ENCODE measurements at places on chromosomes 5 and 9. TPM values are rescaled to one million over a fixed set of nuclear protein-coding genes. Genes with fewer than 3 reads are reported as not detected.

GRCh38 chr5:146647656-146648199 lies 131.7 kb upstream of the GPR151 start:
- no peak overlapping the region for H3K4me3 ChIP-seq
- no peaks in the 10 kb centered on the region for H3K36me3 ChIP-seq
- no peaks in the 10 kb centered on the region for H3K27me3 ChIP-seq
- no peak overlapping the region for H3K27ac ChIP-seq
- DNase-seq = no peak

DNA sequence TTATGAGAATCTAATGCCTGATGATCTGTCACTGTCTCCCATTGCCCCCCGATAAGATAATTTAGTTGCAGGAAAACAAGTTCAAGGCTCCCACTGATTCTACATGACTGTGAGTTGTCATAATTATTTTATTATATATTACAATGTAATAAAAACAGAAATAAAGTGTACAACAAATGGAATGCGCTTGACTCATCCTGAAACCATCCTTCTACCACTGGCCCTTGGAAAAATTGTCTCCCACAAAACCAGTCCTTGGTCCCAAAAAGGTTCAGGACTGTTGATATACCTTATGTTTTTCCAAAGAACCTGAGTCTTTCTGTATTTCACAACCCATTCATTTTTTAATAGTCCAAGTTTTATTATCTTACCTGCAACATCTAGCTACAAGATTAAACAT lies 403.5 kb downstream of the TAF11L14 start:
- DNase-seq = no peak
- no peaks in the 10 kb centered on the region for H3K4me1 ChIP-seq
- no peak overlapping the region for H3K4me3 ChIP-seq
- no peak overlapping the region for H3K27ac ChIP-seq

DNA sequence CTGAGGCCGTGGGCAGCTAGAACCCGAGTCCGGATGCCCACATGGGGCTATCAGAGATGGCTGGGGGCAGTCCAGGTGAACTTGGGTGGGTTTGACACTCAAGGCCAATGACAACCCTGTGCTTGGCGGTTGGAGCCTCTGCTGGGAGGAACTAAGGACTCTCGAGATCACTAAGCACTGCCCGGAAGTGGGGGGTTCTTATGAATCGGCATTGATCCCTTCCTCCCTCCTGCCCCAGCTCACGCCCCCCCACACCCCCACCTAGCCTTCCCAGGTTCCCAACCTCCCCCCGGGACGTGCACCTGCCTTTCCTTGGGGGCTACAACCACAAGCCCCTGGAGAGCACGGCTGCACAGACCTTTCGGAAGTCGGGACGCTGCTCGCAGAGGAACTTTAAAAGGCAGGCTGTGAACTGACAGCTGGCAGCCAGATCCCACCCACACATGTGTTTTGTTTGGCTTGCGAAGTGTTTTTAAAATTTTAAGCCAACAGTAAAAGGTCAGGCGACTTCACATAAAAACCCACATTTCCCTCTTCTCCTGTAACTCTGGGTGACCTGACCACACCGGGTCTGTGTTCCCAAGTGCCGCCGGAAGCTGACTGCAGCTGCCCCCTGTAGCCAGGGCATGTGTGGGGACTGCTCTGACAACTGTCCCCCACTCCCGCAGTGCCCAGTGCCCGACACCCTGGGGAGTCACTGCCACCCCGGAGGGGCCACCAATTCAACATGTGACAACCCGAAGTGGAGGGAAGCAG lies 5.1 kb upstream of the RALGDS start:
- H3K27ac ChIP-seq = peak overlapping the region; percentile 74
- peak; percentile 70 for DNase-seq
- peak overlapping the region; percentile 17 for H3K4me3 ChIP-seq
- H3K4me1 ChIP-seq = peaks cover 18% of the 10 kb centered on the region
- H3K36me3 ChIP-seq = no peaks in the 10 kb centered on the region
- no peaks in the 10 kb centered on the region for H3K27me3 ChIP-seq

DNA sequence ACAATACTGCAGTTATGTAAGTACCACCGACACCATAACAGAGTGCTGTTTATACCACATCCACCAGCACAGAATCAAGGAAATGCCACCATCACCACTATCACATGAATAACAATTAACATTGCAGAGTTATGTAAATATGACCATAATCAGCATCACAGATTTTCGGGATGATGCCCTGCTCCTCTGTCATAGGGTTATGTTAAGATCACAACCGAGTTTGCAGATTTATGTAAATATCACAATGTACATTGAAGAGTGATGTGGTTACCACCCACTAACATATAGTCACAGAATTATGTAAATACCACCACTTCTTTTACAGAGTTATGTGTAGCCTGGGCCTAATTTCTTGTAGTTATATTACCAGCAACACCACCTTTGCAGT lies 61.8 kb downstream of the SHC3 start:
- no peaks in the 10 kb centered on the region for H3K4me1 ChIP-seq
- no peaks in the 10 kb centered on the region for H3K27me3 ChIP-seq
- no peak overlapping the region for H3K27ac ChIP-seq

DNA sequence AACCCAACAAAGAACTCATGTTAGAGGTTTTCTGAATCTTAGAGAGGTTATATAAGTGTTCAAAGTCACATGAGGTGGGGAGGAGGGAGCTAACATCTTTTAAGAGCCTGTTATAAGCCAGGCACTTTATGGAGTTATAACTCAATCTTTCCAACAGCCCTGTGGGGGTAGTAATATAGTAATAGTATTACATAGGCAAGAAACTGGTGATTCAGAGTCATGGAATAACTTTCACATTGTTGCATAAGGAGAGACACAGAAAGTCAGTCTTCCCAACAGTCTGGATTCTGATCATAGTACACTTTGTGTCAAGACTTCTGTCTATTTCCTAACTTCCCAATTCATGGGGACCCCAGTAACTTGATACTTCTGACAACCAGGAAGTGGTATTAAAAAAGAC lies 89.2 kb downstream of the ACER2 start:
- no peak overlapping the region for H3K27ac ChIP-seq
- peaks cover 2% of the 10 kb centered on the region for H3K4me1 ChIP-seq
- no peak overlapping the region for H3K4me3 ChIP-seq
- no peaks in the 10 kb centered on the region for H3K27me3 ChIP-seq

- H3K27me3 ChIP-seq = no peaks in the 10 kb centered on the region
- H3K36me3 ChIP-seq = no peaks in the 10 kb centered on the region
- no peak overlapping the region for H3K27ac ChIP-seq
- H3K4me3 ChIP-seq = no peak overlapping the region
Observed at GRCh38 chr5:41871852-41872251, 1.6 kb upstream of the OXCT1 start.

- H3K27me3 ChIP-seq = no peaks in the 10 kb centered on the region
- H3K4me3 ChIP-seq = no peak overlapping the region
- no peaks in the 10 kb centered on the region for H3K4me1 ChIP-seq
- no peaks in the 10 kb centered on the region for H3K36me3 ChIP-seq
- no peak for DNase-seq
- H3K27ac ChIP-seq = no peak overlapping the region
Observed at GRCh38 chr5:100861148-100861547, 41.9 kb downstream of the ST8SIA4 start.

DNA sequence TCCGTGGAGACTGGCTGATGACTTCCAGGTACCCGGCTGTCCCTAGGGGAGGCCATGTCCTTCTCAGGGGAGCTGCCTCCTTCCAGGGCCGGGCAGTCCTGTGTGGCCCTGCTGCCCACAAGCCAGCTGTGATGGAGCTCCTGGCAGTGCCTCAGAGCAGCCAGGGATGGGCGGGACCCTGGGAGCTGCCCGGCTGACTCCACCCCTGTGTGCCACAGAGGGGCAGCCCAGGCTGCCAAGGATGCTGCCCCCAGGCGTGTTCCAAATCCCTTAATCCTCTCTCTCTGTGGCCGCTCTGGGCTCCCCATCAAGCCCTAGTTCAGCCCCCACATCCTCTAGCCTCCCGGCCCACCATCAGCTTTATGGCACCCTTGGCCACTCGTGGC lies 7.0 kb upstream of the SCGB3A1 start:
- H3K4me3 ChIP-seq = no peak overlapping the region
- H3K27me3 ChIP-seq = no peaks in the 10 kb centered on the region
- no peak overlapping the region for H3K27ac ChIP-seq
- peaks cover 2% of the 10 kb centered on the region for H3K4me1 ChIP-seq
- DNase-seq = peak; percentile 15

DNA sequence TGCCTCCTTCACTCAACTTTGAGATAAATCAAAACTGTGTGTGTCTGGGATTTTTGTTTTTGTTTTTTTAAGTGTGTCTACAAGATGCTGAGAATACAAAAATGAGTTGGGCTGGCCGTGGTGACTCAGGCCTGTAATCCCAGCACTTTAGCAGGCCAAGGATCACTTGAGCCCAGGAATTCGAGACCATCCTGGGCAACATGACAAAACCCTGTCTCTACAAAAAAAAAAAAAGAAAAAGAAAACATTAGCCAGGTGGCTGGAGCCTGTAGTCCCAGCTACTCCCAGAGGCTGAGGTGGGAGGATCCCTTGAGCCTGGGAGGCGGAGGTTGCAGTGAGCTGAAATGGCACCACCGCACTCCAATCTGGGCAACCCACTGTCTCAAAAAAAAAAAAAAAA lies 21.0 kb downstream of the HNRNPK start:
- H3K4me3 ChIP-seq = no peak overlapping the region
- H3K27ac ChIP-seq = no peak overlapping the region
- no peak for DNase-seq
- no peaks in the 10 kb centered on the region for H3K4me1 ChIP-seq
- H3K36me3 ChIP-seq = no peaks in the 10 kb centered on the region
- no peaks in the 10 kb centered on the region for H3K27me3 ChIP-seq

DNA sequence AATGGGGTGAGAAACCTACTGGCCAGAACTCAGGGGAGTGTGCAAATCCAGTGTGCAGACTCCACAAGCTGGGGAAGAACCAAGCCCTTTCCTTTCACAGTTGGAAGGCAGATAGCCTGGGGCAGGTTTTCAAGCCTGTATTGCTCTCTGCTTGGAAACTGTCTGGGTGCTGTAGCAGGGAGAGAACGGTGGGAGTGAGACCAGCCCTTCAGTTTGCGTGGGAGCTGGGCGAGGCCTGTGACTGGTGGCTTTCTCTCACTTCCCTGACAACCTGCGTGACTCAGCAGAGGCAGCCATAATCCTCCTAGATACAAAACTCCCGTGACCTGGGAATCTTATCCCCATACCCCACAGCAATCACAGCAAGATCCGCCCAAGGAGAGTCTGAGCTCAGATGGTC lies 44.9 kb upstream of the SNCAIP start:
- H3K4me3 ChIP-seq = no peak overlapping the region
- no peak for DNase-seq
- H3K27me3 ChIP-seq = no peaks in the 10 kb centered on the region
- no peak overlapping the region for H3K27ac ChIP-seq

- H3K36me3 ChIP-seq = no peaks in the 10 kb centered on the region
- no peak for DNase-seq
- H3K4me3 ChIP-seq = no peak overlapping the region
- no peaks in the 10 kb centered on the region for H3K27me3 ChIP-seq
- H3K27ac ChIP-seq = no peak overlapping the region
- H3K4me1 ChIP-seq = no peaks in the 10 kb centered on the region
Observed at GRCh38 chr9:89404074-89404473, 85.8 kb downstream of the SECISBP2 start.

GRCh38 chr9:34457266-34458012 lies 931 bp downstream of the FAM219A start:
- H3K4me3 ChIP-seq = peak overlapping the region; percentile 80
- peak; percentile 69 for DNase-seq

GRCh38 chr5:172688349-172689217 lies 47.5 kb downstream of the NEURL1B start:
- no peaks in the 10 kb centered on the region for H3K27me3 ChIP-seq
- peaks cover 12% of the 10 kb centered on the region for H3K4me1 ChIP-seq
- DNase-seq = peak; percentile 47
- H3K36me3 ChIP-seq = no peaks in the 10 kb centered on the region
- no peak overlapping the region for H3K4me3 ChIP-seq
- H3K27ac ChIP-seq = peak overlapping the region; percentile 34

DNA sequence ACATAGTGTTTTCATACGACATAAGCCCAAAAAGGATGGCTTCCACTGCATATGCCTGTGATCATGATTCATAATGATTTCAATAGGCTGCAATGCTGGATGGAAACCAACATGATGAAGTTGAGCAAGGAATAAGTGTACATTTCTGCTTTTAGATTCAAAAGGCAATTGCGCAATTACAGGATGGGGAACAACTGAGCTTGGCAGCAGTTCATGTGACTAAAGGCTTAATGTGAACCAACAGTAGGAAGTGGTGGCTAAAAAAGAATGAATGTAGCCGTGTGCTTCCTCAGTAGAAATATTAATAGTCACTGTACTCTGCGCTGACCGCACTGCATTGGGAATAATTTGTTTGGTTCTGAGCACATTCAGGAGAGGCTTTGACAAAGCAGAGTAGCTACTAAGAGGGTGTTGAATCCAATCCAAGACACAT lies 51.2 kb downstream of the SLC1A3 start:
- H3K4me3 ChIP-seq = no peak overlapping the region
- DNase-seq = peak; percentile 68
- H3K36me3 ChIP-seq = no peaks in the 10 kb centered on the region
- H3K27ac ChIP-seq = no peak overlapping the region
- H3K27me3 ChIP-seq = no peaks in the 10 kb centered on the region

GRCh38 chr9:130837002-130837511 lies 2.0 kb downstream of the ABL1 start:
- peaks cover 11% of the 10 kb centered on the region for H3K4me1 ChIP-seq
- peak overlapping the region; percentile 52 for H3K4me3 ChIP-seq
- DNase-seq = no peak
- H3K36me3 ChIP-seq = no peaks in the 10 kb centered on the region
- H3K27ac ChIP-seq = peak overlapping the region; percentile 37

- no peaks in the 10 kb centered on the region for H3K27me3 ChIP-seq
- no peaks in the 10 kb centered on the region for H3K4me1 ChIP-seq
- no peak overlapping the region for H3K4me3 ChIP-seq
- H3K27ac ChIP-seq = no peak overlapping the region
Observed at GRCh38 chr5:159319832-159320231, 10.5 kb downstream of the IL12B start.

DNA sequence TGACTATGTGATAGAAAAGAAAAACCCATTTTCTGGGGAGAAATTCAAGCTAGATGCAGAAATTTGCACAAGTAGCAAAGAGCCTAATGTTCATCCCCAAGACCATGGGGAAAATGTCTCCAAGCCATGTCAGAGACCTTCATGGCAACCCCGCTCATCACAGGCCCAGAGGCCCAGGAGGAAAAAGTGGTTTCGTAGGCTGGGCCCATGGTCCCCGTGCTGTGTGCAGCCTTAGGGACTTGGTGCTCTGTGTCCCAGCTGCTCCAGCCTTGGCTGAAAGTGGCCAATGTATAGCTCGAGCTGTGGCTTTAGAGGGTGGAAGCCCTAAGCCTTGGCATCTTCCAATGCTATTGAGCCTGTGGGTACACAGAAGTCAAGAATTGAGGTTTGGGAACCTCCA lies 711.2 kb upstream of the ZNF608 start:
- H3K27me3 ChIP-seq = no peaks in the 10 kb centered on the region
- no peak overlapping the region for H3K4me3 ChIP-seq
- H3K27ac ChIP-seq = no peak overlapping the region
- no peak for DNase-seq
- no peaks in the 10 kb centered on the region for H3K36me3 ChIP-seq
- H3K4me1 ChIP-seq = no peaks in the 10 kb centered on the region

TLX3 gene
- not detected for total RNA-seq

PCDHA3 gene
- total RNA-seq = 1.7 TPM

RBM22 gene
- total RNA-seq = 48.6 TPM

ADAMTS13 gene
- total RNA-seq = 3.6 TPM

TRPM6 gene
- total RNA-seq = 0.32 TPM

SPATA9 gene
- 0.89 TPM for total RNA-seq

GABRB2 gene
- 0.28 TPM for total RNA-seq

MTREX gene
- total RNA-seq = 58.8 TPM

TEX48 gene
- total RNA-seq = not detected

BARHL1 gene
- not detected for total RNA-seq

ARSI gene
- total RNA-seq = 1.1 TPM

GRM6 gene
- total RNA-seq = not detected

PCDHB14 gene
- total RNA-seq = 7.2 TPM
